ENCODE measurements at places on chromosomes 5 and 9. TPM values are rescaled to one million over a fixed set of nuclear protein-coding genes. Genes with fewer than 3 reads are reported as not detected.

Gene IFNA2
- total RNA-seq: not detected

DNA sequence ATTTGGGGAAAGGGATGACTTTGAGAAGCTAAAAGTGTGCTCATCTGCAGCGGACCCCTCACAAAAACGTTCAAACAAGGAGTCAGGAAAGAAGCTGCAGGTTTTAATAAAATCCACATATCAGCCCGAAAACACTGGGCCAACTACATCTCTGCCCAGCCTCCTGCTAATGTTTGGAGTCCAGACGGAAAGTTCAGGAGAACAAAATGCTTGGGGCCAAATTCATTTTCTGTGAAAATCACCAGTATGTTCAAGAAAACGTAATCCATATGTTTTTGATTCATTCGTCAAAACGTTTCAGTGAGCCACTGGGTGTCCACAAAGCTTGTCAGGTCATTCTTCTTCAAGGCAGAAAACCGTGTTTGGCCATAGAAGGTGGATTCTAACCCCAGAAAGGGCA lies 87.5 kb upstream of the GAS1 start:
- no peaks in the 10 kb centered on the region for H3K27me3 ChIP-seq
- H3K4me1 ChIP-seq: no peaks in the 10 kb centered on the region
- no peak overlapping the region for H3K4me3 ChIP-seq
- no peaks in the 10 kb centered on the region for H3K36me3 ChIP-seq

DNA sequence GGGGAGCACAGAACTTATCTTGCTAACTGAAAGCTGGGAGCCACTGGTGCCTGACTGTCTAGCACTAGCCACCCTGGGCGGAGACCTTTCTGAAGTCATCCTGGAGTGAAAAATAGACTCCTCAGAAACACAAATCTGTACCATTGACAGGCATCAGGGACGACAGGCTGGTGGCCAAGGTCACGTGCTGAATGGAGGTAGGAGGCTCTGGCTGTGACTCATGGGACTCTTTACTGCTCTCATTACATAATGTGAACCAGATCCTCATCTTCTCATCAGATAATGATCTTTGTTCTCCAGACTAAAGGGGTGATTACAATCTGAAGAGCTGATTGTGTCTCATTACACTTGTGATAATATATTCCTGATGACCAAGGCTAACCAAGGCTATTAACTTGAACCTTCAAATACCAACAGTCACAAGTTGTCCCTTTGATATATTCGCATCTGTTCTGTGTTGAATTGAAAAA lies 91.8 kb downstream of the SEMA5A start:
- H3K4me3 ChIP-seq: no peak overlapping the region
- no peaks in the 10 kb centered on the region for H3K4me1 ChIP-seq
- no peaks in the 10 kb centered on the region for H3K27me3 ChIP-seq
- no peak overlapping the region for H3K27ac ChIP-seq

DNA sequence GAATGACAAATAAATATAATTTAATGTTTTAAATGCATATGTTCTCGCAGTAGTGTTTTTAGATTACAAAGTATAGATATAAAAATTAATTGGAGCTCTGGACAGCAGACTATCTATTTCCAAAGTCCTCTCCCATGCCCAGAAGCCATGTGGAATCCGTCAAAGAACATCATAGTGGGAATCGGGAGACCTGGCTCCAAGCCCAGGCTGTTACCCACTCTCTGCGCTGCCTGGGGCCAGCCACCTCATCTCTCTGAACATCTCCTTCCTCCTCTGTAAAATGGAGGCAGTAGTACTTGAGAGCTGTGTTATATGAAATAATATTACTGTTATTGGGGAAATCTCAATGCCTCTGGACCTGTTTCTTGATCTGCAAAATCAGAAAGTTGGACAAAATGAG lies 58.1 kb upstream of the SLC30A5 start:
- no peak overlapping the region for H3K27ac ChIP-seq
- H3K36me3 ChIP-seq: no peaks in the 10 kb centered on the region
- no peak for DNase-seq
- H3K4me3 ChIP-seq: no peak overlapping the region

DNA sequence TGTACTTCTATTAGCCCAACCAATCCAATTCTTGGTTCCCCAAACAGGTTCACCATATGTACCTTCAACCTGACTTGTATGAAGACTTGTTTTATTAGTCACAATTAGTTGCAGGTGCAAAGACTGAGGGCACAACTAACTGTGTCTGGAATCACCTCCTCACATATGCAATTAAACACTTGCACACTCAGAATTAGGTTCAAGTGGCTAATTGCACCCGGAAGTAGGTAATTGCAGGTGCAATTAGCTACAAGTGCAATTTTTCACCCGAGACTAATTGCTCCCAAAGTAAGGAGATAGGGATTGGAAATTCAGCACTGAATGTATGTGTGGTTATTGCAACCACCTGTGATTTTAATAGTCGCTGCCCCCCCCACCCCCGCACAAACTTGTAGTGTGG lies 338.9 kb downstream of the ZSWIM6 start:
- H3K4me3 ChIP-seq: no peak overlapping the region
- no peak for DNase-seq
- no peaks in the 10 kb centered on the region for H3K27me3 ChIP-seq
- H3K36me3 ChIP-seq: no peaks in the 10 kb centered on the region

DNA sequence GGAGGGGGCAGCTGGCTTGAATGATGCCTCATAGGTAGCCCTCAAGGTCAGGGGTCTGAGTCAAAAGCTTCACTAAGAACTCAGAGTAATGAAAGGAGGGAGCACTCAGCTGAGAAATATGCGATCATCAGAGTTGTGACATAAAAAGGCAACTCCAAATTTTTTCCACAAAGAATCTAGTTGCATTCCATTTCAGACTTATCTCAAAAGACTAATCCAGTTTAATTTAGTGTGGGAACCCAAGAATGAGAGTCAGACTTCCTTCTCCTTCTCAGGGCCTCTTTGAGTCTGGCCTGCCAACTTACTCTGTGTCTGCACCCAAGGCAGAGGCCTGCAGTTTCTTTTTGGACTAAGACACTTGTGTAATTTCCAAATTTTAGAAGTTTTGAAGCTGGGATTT lies 34.7 kb downstream of the GABRP start:
- H3K27ac ChIP-seq: no peak overlapping the region
- H3K4me1 ChIP-seq: no peaks in the 10 kb centered on the region
- no peak for DNase-seq
- no peak overlapping the region for H3K4me3 ChIP-seq
- no peaks in the 10 kb centered on the region for H3K36me3 ChIP-seq
- no peaks in the 10 kb centered on the region for H3K27me3 ChIP-seq

DNA sequence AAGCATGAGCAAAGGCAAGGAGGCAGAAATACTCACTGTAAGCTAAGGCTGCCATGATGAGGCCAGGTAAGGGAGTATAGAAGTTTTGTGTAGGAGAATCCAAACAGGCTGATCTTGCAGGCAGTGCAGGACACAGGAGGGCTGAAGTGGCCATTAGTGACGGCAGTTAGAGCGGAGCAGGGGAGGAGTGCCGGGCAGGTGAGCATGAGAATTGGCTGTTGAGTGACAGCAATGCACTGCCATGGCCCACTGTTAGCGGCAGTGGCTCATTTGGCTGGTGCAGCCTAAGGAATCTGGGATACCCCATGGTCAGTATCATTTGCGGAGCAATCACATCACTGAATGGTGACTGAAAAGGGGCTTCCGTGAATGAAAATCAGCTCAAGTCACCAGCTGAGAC lies 22.8 kb downstream of the RGS3 start:
- H3K27ac ChIP-seq: no peak overlapping the region
- no peaks in the 10 kb centered on the region for H3K27me3 ChIP-seq
- H3K4me3 ChIP-seq: no peak overlapping the region
- H3K4me1 ChIP-seq: peaks cover 14% of the 10 kb centered on the region
- H3K36me3 ChIP-seq: no peaks in the 10 kb centered on the region

DNA sequence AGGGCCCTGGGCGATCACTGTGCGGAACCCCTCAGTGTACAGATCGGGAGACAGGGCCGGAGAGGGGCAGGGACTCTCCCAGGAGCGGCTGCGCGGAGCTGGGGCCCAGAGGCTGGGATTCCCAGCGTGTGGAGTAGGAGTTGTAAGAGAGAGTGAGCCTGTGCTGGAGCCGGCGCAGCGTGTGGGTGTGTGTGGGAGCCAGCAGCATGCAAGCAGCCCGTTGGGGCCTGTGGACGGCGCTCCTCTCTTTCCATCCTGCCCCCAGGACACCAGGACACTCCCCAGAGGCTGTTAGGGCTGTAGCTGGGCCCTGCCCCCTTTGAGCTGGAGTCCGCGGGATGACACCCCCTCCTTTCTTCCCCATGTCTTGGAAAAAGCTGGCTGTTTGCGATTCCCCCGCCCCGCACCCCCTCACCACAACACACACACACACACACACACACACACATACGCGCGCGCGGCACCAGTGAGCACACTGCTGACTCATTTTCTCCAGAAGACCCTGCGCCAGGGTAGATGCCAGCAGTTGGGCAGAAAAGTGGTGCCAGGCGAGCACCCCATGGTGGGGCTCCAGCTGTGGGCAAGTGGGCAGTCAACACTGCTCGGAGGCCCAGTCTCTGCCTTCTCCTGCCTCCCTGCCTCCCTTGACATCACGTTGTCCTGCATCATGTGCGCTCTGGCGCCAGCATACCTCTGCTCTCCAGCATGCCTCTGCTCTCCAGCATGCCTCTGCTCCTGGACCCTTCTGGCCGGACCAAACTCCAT lies 1.5 kb downstream of the COL27A1 start:
- peak overlapping the region; percentile 47 for H3K4me3 ChIP-seq
- H3K4me1 ChIP-seq: peaks cover 25% of the 10 kb centered on the region
- H3K27ac ChIP-seq: peak overlapping the region; percentile 18
- H3K36me3 ChIP-seq: no peaks in the 10 kb centered on the region

Data from left lung (tissue), 14 donors.